GM23248 (cell line): ENCODE measurements at places on chromosomes 1 and 21. TPM values are rescaled to one million over a fixed set of nuclear protein-coding genes. Genes with fewer than 3 reads are reported as not detected.

DNA sequence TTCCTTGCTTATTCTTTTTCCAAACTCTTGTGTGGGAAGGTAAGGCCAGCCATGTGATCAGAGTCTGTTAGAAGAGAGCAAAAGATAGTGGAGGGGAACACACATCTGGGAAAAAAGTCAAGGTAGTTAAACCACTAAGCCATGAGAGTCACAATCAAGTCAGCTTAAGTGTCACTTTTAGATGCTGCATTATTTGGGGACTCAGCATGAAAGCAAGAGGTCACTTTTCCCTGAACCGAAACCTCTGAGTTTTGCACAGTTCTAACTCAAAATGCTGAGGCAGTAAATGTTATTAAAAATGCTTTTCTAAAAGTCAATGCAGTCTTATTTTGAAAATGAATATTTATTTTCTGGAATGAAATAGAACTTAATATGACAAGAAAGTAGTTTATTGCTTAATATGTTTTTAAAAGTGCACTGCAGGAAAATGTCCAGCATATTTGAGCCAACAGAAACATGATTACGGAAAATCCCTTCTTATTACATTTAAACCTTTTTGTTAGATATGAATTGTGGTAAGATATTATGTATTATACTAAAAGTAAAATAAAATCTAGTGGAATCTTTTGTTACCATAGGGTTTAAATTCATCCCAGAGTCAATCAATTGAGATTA, 69.3 kb downstream of the RBM11 start:
- no peak overlapping the region for H3K4me3 ChIP-seq
- H3K4me1 ChIP-seq = no peaks in the 10 kb centered on the region
- no peaks in the 10 kb centered on the region for H3K27me3 ChIP-seq
- no peak overlapping the region for H3K27ac ChIP-seq

DNA sequence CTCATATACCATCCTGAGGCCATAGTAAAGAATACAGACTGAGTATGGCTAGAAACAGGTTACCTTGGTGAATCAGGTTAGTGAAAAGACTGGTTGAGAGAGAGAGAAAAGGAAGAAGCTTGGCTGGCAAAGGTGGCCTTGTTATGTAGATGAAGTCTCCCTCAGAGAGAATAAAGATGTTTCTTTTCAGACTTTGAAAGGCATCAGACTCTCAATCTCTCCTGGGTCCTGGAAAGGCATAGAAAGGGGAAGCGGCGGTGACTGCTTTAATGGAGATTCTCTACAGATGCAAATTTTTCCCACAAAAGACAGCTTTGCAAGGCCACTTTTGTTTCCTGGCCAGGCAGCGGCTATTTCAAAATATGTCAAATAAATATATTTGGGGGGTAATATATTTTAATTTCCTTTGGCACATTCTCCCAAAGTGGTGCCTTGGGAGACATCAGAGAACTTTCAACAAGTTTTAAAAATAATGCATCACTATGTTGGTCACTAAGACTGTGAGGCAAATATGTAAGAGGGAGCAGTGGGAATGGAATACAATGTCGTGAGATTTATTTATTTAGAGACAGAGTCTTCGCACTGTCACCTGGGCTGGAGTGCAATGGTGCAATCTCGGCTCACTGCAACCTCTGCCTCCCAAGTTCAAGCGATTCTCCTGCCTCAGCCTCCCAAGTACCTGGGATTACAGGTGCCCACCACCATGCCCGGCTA, 46.1 kb downstream of the NPHS2 start:
- H3K4me3 ChIP-seq = no peak overlapping the region
- H3K27ac ChIP-seq = no peak overlapping the region
- H3K27me3 ChIP-seq = no peaks in the 10 kb centered on the region
- H3K36me3 ChIP-seq = no peaks in the 10 kb centered on the region
- no peaks in the 10 kb centered on the region for H3K4me1 ChIP-seq
- DNase-seq = no peak

DNA sequence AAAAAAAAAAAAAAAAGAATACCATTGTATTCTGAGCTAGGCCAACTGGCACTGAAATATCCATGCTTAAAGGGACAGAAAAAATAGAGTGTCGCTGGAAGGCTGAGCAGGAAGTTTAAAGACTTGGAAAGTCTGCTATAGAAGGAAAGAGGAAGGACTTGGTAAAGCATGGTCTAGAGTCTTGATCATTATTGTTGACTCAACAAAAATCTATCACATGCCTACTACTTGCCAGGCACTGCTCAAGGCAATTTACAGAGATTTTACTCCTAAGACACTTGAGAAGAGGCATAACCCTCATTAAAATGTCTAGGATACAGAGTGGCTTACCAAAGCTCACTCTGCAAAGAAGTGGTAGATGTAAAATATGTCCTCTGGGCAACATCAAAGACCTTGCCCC, 324.0 kb upstream of the DAB1 start:
- H3K27me3 ChIP-seq = no peaks in the 10 kb centered on the region
- no peaks in the 10 kb centered on the region for H3K36me3 ChIP-seq
- H3K4me3 ChIP-seq = no peak overlapping the region
- no peak for DNase-seq

DNA sequence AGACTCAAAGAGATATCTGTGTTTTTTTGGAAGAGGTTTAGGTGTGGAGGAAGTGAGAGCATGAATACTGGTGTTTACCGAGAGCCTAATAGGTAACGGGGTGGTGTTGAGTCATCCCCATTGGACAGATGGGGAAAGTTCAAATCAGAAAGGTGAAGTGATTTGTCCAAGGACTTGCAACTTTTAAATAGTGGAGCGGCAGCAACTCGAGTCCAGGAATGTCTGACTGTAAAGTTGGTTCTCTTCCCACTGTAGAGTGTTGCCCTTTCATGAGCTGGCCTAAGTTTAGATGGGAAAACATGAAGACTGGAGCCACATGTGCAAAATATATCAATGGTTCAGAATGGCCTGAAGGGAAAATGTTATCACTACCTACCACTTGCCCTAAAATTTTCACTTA, 125.7 kb downstream of the LYPLAL1 start:
- H3K4me1 ChIP-seq = peaks cover 35% of the 10 kb centered on the region
- peak; percentile 55 for DNase-seq
- no peaks in the 10 kb centered on the region for H3K36me3 ChIP-seq

DNA sequence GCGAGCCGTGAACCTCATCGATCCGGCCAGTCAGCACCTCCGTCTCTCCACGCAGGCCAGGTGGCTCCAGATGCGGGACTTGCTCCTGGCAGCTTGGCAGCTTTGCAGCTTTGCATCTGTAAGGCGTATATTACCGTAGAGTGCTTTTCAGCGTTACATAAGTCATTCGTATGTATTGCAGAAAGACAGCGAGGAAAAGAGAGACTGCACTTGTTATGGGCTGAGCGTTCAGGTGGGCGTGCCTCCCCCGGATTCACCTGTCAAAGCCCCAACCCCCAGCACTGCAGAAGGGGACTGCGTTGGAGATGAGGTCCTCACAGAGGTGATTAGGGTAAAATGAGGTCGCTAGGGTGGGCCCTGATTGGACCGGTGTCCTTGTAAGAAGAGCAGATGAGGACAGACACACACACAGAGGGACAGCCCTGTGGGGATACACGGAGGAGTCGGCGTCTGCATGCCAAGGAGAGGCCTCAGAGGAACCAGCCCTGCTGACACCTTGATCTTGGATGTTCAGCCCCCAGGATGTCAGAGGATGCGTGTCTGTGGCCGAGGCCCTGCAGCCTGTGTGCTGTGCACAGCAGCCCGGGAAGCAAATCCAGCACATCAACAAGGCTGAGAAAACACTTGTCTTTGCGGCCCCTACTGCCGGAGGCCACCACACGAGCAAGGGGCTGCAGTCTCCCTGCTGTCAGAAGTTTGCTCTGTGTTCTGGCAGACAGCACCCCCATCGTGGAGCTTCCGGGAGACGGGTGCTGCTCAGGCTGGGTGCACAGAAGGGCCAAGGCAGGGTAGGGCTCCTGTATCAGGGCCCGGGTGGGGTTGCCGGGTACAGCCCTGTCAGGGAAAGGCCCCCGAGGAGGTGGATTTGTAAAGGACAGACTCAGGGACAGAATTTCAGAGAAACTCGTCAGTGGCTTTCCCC, 10.9 kb upstream of the AGPAT3 start:
- H3K27me3 ChIP-seq = no peaks in the 10 kb centered on the region
- no peak overlapping the region for H3K4me3 ChIP-seq

DNA sequence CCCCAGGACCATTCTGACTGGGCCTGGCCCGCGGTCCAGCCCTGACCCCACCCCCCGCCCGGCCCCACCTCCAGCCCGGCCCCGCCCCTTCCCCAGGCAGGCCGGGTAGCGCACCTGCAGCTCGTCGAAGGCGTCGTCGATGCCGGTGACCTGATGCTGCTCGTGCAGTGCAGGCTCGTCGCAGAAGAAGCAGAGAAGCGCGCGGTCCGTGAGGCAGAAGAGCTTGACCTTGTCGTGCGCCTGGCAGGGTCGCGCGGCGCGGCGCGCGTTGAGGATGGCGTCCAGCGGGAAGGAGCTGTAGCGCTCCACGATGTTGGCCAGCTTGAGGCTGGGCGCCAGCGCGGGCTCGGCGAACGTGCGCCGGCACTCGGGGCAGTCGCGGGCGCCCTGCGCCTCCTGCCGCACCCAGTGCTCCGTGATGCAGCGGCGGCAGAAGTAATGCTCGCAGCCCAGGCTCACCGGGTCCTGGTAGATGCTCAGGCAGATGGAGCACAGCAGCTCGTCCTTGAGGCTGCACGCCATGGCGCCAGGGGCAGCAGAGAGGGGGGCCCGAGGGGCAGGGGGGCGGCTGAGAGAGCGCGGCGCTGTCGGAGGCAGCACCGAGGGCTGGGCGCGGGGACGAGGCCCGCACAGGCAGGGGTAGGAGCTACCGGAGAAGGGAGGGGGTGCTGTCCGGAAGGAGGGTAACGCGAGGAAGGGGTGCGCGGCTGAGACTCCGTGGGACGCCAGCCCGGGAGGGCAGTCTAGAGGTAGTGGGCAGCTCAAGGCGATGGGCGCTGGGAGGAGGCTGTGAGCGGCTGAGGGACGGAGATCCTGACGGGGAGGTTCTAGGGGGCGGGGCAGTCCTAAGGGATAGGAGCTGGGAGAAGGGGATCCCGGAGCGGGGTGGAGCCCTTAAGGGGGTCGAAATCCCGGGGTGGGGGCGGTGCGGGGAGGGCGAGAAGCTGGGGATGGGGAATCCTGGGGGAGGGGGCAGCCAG, 642 bp downstream of the TRIM62 start:
- DNase-seq = peak; percentile 91
- H3K27me3 ChIP-seq = peaks cover 15% of the 10 kb centered on the region
- peaks cover 8% of the 10 kb centered on the region for H3K4me1 ChIP-seq
- H3K27ac ChIP-seq = no peak overlapping the region

DNA sequence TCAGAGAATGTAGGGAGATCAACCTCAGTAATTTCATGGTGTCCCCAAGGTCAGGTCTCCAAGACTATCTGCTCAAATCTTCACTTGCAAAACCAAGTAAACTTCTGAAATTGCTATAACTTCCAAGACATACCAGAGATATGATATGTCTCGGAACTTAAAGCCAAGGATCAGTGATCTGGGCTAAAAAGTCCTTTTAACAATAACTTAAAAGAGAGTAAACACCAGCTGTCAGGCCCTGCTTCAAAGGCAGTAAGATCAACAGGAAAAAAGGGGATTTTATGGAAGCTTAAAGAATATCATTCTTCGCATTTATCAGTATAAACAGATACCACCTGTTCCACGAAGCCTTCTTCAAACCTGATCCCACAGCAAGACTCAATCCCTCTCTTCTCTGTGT, 13.7 kb downstream of the UBR4 start:
- DNase-seq = no peak
- no peak overlapping the region for H3K27ac ChIP-seq
- H3K27me3 ChIP-seq = no peaks in the 10 kb centered on the region

DNA sequence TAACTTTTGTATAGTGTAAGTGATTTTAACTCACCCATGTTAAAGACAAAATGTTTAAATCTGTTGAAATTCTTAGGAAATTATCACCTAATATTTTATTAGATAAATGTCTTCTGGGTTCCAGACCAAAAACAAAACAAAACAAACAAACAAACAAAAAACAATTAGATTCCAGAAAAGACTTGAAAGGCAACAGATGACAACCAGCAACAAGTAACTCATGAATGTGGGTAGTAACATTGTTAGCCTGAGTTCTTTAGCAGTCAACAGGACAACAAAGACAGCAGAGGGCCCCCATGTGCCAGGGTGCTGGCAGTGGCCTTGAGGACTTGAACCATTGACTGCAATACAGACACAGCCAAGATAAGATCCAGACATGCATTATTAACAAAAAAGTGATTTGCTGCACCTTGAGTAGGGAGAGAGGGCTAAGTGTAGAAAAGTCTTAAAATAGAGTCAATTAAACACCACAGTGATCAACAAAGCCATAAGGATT, 2.4 kb upstream of the CD247 start:
- H3K36me3 ChIP-seq = no peaks in the 10 kb centered on the region
- peaks cover 23% of the 10 kb centered on the region; the same call in 1 of the 2 replicates for H3K27me3 ChIP-seq
- no peak overlapping the region for H3K4me3 ChIP-seq
- H3K4me1 ChIP-seq = no peaks in the 10 kb centered on the region

DNA sequence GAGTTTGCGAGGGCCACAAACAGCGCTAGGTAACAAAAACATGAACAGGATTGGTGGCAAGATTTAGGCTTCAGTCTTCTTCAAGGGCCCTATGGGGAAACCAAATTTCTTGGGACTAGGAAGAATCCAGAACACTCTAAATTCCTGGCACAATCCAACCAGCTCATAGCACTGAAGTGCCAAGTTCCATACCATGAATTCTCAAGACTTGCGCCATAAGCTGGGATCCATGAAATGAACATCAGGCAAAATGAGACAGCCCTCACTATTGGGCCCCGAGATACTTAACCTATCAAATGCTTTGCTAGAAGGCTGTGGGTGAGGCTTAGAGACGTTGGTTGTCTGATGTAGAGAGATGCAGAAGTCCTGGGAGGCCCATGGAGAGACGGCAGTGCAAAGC, 322.1 kb downstream of the PAPPA2 start:
- H3K27ac ChIP-seq = no peak overlapping the region
- H3K27me3 ChIP-seq = no peaks in the 10 kb centered on the region
- no peaks in the 10 kb centered on the region for H3K36me3 ChIP-seq
- peaks cover 18% of the 10 kb centered on the region for H3K4me1 ChIP-seq

DNA sequence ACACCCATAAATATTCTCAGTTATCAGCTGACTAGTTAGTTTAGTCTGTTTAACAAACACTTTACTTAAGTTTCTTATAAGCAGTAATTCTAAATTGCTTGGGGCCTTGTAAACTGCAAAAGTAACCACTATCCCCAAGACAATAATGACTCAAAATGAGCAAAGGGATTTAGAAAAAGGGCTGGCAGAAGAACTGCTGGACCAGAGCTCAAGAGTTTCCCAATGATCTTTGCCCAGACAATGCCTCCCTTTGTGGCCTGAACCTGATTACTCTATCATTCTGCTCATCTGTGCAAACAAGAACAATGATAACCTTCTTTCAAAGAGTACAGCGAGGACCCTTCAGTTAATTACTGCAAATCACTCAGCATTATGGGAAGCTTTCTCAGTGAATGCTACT, 123.5 kb downstream of the TIAM1 start:
- H3K36me3 ChIP-seq = no peaks in the 10 kb centered on the region
- H3K4me1 ChIP-seq = peaks cover 33% of the 10 kb centered on the region
- peak; percentile 90 for DNase-seq
- no peaks in the 10 kb centered on the region for H3K27me3 ChIP-seq

GRCh38 chr1:207888652-207889051, 22.3 kb downstream of the CD34 start:
- peak overlapping the region; percentile 85; the same call in 1 of the 2 replicates for H3K27ac ChIP-seq
- H3K4me3 ChIP-seq = no peak overlapping the region
- H3K4me1 ChIP-seq = peaks cover 37% of the 10 kb centered on the region
- DNase-seq = peak; percentile 65
- no peaks in the 10 kb centered on the region for H3K36me3 ChIP-seq
- H3K27me3 ChIP-seq = no peaks in the 10 kb centered on the region

GRCh38 chr1:43930949-43931275, 2.7 kb upstream of the ARTN start:
- peak; percentile 15 for DNase-seq
- peaks cover 23% of the 10 kb centered on the region for H3K4me1 ChIP-seq
- H3K27me3 ChIP-seq = no peaks in the 10 kb centered on the region
- H3K27ac ChIP-seq = no peak overlapping the region
- H3K36me3 ChIP-seq = no peaks in the 10 kb centered on the region

The FCAMR gene
- not detected in 2 replicates for total RNA-seq

The CAPN8 gene
- total RNA-seq = 0.25 TPM in 1 of 2 replicates, not detected in the other

The KCNQ4 gene
- not detected in 2 replicates for total RNA-seq

The KRTAP10-9 gene
- not detected in 2 replicates for total RNA-seq
